ENCODE measurements at places on chromosomes 3 and 15.

DNA sequence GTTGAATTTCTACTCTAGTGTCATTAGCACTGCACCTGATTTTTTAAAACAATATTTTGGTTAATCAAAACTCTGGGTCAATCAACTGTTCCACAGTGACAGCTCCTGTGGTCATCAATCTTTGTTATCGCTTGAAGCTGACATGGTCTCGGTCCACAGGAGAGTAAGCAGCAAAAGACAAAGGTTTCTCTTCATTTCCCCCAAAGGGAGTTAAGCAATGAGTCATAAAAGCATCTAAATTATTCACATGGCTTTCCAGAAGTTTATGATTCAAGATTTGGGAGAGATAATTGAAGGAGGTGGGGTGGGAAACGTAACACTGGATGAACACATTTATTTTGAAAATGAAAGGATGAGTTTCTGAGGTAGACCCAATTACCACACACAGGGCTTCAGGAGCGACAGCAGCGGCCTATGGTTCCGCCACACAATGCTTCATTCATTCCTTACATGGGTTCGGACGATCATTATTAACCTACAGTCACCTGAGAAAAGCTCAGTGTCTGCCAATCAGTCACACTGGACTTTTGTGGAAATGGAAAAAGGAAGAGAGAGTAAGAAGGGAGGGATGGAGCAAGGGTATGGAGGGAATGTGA, 505.1 kb downstream of the FHIT start:
- DNase-seq: no peak

DNA sequence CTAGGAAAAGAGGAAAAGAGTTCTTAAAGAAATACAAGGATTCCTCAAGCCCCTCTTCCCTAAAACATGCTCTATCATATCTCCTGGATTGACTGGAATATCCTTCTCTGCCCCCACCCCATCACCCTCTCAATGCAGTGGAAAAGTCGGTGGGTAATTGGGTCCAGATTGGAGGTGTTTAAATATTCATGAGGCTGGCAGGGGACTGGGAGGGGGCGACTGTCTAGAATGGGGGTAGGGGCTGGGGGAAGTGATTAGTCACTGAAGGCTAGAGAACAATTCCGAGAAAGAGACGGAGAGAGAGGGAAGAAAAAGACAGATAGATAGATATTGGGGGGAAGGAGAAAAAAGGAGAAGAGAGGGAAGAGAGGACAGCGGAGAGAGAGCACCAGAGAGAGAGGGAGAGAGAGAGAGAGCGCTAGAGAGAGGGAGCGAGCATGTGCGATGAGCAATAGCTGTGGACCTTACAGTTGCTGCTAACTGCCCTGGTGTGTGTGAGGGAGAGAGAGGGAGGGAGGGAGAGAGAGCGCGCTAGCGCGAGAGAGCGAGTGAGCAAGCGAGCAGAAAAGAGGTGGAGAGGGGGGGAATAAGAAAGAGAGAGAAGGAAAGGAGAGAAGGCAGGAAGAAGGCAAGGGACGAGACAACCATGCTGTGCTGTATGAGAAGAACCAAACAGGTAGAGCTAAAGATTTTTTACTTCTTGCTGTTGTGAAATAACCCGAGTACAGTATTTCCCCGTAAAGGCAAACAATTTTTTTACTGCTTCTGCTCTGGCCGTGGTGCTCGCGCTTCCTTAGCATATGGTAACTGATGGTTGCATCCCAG, at the start of gene GAP43:
Gene GAP43, plus strand, starts transcription at position 467 of the 825 bp plus-strand sequence. Its CDS starts 180 bp downstream, at position 647.
- DNase-seq: no peak

GRCh38 chr3:172908771-172909270, 158.3 kb downstream of the ECT2 start:
- no peak for DNase-seq

- no peak for DNase-seq
Observed at GRCh38 chr15:76152197-76152596, 92.4 kb downstream of the TMEM266 start.

DNA sequence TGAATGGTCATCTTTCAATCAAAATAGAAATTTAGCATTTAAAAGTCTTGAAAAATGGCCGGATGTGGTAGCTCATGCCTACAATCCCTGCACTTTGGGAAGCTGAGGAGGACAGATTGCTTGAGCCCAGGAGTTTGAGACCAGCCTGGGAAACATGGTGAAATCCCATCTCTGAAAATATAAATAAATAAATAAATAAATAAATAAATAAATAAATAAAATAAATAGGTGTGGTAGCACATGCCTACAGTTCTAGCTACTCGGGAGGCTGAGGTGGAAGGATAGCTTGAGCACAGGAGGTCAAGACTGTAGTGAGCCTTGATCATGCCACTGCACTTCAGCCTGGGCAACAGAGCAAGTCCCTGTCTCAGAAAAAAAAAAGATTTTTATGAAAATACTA, 25.9 kb downstream of the SLC30A4 start:
- DNase-seq: no peak

GRCh38 chr15:39756806-39757522, 25.7 kb downstream of the FSIP1 start:
- no peak for DNase-seq

- no peak for DNase-seq
Observed at GRCh38 chr15:49148298-49148697, 7.1 kb downstream of the COPS2 start.

DNA sequence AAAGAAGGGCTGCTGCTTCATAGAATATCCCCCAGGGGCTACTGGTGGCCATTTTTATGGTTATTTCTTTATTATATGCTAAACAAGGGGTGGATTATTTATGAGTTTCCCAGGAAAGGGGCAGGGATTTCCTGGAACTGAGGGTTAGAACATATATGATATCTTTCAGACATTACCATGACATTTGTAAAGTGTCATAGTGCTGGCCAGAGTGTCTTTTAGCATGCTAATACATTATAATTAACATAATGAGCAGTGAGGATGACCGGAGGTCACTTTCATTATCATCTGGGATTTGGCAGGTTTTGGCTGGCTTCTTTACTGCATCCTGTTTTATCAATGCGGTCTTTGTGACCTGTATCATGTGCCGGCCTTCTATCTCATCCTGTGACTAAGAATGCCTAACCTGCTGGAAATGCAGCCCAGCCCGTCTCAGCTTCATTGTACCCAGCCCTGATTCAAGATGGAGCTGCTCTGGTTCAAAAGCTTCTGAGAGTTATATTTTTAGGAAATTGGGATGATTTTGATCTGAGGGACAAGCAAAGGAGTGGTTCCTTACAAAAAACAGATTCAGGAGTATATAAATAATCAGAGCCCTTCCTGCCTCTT, 9.1 kb upstream of the ZBTB20 start:
- DNase-seq: no peak

DNA sequence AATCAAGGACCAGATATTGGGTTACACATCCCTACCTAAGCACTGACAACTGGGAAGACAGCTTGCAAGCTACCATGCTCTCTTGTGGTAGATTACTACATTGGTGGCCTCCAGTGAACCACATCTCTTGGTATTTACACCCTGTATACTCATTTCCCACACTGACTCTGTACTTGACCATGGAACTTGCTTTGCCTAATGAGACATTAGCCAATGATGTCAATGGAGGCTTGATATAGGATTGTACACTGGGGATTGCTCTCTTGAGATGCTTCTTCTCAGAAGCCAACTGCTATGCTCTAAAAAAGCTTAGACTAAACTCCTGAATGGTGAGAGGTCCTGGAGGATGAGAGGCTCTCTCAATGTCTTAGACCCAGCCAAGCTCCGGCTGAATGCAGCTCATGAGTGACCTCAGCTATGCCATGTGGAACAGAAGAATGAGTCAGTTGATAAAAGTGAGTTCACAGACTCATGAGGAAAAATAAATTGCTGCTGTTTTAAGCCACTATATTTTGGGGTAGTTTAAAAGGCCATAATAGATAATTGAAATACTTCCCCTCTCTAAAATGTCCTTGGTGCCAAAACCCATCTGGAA, 61.5 kb upstream of the GALNT15 start:
- no peak for DNase-seq

- no peak for DNase-seq
Observed at GRCh38 chr3:128083396-128083795, 31.2 kb downstream of the SEC61A1 start.

DNA sequence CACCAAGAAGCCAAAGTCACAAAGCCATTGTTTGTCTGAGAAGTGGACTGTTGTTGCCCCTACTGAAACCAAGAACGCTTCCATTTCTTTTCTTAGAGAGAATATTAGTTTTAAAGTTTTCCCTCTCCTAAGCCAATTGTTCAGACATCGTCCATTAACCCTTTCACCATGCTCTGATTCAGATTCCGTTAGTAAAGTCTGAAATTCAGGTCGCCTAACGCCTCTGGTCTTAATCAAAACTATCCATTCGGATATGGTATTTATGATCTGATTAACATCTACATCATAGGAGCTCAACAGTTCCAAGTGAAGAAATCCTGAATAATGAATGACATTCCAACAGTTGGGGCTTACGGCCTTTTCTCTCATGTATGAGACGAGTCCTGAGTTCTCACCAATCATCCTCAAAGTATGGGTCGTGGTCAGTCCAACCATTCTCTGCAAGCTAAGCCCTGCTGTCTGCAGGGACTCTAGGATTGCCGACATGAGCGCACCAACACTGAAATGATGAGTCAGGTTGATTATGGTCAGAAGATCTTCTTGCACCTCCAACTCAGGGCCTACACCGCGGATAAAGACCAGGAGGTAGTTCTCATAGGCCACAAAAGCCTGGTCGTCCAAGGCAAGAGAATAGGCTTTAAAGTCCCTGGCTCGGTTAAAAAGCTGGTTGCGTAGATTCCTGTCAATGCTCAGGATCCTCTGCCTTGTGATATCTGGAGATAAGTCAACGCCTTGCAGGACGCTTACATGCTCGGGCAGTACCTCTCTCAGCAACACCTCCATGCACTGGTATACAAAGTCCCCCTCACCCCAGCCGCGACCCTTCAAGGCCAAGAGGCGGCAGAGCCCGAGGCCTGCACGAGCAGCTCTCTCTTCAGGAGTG, 767 bp downstream of the EPM2AIP1 start:
- no peak for DNase-seq

- no peak for DNase-seq
Observed at GRCh38 chr3:197381371-197381770, 83.0 kb upstream of the DLG1 start.
